Muscle of arm (tissue), 14 donors: ENCODE measurements at places on chromosomes 7 and 10.

DNA sequence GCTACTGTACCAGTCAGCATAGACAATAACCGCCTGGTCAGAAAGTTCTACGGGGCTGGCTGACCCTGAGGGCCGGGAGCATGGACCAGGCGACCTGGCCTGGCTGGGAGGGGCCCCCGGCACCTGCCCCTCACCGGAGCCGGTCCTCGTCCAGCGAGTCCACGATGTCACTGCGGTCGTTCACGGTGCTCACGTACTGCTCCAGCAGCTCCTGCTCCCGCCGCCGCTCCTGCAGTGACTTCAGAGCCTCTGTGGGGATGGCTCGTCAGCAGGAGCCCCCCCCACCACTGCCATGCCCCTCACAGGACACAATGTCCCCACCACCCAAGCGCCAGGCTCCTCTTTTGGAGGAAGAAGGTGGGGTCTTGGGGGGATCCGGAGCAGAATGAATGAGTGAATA, 22.7 kb downstream of the MICALL2 start:
- no peak for DNase-seq

GRCh38 chr7:35024298-35024697, 13.0 kb downstream of the DPY19L1 start:
- no peak for DNase-seq

DNA sequence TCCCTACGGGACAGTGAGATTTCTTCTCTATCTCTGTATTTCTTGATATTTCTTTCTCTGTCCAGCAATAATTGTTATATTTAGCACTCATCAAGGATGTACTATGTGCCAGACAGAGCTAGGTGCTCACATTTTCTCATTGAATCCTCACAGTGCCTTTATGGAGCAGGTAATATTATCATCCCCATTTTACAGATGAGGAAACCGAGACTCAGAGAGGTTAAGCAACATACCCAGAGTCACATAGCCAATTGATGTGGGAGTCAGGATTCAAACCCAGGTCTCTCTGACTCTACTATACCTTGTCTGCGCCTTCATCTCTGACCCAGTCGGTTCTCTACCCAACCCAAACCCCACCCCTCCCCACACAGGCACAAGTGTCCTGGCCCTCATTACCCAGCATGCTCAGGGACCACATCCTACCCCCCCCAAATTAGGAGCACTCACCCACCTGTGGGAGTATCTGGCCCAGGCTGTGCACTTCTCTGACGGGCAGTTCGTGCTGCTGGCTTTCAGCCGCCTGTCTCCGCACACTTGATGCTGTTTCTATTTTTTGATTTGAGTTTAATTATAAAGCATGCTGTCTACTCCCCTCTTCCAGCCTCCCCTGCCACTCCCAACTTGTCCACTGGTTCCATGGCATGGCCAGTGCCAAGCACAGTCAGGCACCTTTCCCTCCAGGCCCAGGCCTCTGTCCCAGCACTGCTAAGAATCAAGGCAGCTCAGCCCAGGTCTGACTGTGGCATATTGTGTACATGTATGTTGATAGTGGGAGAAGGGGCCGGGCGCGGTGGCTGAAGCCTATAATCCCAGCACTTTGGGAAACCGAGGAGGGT, 9.8 kb upstream of the SAMD8 start:
- no peak for DNase-seq

GRCh38 chr7:69640216-69640615, 41.9 kb downstream of the AUTS2 start:
- no peak for DNase-seq

DNA sequence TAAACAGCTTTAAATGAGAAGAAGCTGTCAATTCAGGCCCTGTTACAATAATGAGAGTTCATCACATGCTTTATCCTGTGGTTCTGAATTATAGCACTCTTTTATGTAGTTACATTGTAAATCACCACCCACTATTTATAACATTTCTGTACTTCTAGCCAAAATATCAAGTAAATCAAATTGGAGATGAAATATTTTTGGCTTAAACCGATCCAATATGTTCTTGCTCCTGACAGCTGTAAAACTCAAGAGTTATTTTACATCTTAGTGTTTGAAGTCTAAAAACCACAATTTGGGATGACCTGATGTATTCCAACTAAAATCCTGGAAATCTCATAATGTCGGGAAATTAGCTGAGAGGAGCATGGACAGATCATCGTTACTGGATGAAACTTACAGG, 371.2 kb upstream of the LRRN3 start:
- DNase-seq, result peak; percentile 16

DNA sequence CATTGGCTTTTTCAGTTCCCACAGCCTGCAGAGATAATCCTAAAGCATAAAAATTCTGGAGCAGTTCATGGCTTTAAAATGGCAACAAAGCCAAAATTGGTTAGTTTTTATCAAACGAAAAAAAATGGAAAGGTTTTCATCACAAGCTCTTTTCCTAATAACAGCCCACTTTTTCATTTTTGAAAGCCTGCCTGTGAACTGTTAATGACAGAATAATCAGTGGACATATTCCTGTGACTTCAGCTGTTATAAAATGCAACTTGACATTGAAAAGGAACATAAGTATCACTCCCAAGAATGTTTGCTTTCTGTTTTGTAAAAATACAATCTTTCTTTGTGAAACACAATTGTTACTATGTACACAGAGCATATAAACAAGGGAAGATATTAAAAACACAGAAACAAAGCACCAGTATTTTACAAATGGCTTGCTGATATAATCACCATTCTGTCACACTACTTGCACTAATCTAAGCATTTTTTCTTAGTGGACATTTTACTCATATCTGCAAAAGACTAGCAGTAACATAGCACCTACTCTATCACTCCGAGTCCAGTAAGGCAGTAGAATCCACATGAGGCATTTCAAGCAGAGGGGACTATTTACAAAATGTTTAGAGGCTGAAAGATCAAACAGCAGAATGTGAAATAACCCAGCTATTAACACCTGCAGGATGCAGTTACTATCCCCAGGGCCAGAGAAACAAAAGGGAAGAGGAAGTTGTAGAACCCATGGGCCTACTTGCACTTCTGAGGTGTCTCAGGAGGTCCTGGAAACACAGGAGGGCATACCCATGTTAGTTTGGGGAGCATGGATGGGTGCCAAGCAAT, 26.4 kb downstream of the MACC1 start:
- DNase-seq, result no peak

- DNase-seq, result no peak
These were observed 52.2 kb downstream of the R3HCC1L start for GRCh38 chr10:98186681-98187080.

GRCh38 chr10:79331709-79332108, 15.6 kb upstream of the PPIF start:
- no peak for DNase-seq
